Amniotic stem cell (primary cell): ENCODE measurements at places on chromosomes 2 and 18.

DNA sequence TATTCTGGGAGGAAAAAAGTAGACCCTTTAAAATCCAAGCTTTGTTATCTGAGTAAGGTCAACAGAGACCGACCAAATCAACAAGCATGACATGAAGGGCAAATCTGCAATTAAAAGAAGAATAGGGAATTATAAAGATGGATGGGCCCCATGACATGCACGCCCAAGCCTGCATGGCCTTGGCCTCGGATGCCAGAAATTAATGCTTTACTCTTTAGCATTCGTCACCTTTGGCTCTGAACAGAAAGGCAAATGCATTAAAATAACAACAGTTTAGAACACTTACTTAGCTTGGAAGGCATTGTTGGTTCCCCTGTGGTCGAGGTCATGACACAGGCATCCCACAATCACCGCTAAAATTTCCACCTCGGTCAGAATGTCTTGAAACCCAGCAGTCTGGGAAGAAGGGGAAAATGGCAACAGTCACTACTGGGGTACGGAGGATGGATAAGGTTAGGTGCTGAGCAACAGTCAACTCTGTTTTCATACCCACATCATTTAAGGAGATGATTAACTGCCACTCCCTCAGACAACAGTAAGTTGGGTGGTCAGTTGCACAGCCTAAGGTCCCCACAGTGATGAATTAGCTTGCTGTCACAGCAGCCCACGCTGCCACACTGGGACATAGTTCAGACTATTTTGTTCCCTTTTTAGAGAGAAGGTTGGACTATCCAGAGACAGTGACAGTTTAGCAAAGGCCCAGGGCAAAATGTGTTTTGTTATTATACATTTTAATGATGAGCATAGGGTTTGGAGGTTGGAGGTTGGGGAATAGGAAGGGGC lies 319.1 kb downstream of the AGPS start:
- no peak for DNase-seq

GRCh38 chr2:54531558-54531957 lies 75.4 kb downstream of the SPTBN1 start:
- DNase-seq, result no peak

GRCh38 chr2:74886251-74886650 lies 52.3 kb downstream of the HK2 start:
- no peak for DNase-seq

DNA sequence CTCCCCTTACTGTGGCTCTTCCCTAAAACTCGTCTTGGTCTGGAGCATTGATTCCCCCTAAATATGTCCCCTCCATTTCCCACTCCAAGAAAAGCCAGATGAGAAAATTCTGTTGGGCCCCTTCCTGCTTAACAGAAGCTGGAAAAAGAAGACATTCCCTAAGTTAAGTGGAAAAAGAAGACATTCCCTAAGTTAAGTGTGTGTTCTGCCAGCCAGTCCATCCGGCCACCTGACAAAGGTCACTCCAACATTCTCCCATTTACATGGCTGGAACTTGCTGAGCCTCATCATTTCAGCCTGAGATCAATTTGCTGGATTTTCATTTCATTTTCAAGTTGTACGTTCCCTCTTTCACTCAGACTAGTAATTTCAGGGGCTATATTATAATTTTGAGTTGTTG lies 52.0 kb downstream of the LYPD1 start:
- no peak for DNase-seq

GRCh38 chr18:60347526-60348045 lies 25.0 kb downstream of the MC4R start:
- DNase-seq, result no peak

DNA sequence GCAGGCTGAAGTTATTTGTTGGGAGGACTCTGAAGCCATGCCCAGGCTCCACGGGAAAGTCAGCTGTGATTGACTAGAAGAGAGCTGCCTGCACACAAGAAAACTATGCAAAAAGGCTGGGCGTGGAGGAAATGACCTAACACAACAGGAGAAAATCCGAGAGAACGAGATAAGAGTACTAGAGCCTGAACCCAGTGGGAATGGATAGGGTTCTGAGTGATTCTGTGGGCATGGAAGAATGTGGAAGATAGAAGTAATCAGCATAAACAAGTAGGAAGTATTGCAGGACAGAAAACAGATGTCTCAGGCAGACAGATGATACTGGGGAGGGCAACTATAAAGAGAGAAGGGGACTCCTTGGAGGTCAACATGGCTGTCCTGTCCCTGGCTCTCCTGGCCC lies 12.1 kb upstream of the COPS8 start:
- DNase-seq, result peak; percentile 51

- no peak for DNase-seq
Observed at GRCh38 chr2:85577386-85578242, at the start of gene VAMP8. Gene VAMP8 (plus strand): TSS chr2:85577586. CDS start chr2:85577647, 61 bp downstream.

DNA sequence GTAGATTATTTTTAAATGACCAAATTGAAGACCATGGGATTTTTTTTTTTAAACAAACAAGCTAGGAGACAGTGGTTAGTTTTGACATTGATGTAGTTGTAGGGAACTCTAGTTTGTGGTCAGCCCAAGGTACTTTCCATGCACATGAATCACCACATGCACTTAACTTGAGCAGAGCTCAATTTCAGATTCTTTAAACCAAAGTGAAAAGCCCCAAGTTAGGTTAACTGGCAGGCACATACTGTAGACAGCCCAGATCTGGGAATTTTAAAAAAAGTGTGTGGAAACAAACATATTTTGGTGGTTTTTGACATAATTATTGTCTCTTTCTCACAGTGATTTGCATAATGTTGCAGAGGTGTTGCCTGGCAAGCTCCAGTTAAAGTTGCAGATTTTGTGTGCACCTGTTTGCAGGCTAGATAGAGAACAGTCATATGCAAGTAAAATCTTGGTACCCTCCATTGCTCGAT lies 88.4 kb downstream of the BCL2L11 start:
- no peak for DNase-seq
